ENCODE measurements at places on chromosomes 7 and 10.

GRCh38 chr10:47243356-47243755 is 56.6 kb upstream of the GDF10 start:
- no peak for DNase-seq

DNA sequence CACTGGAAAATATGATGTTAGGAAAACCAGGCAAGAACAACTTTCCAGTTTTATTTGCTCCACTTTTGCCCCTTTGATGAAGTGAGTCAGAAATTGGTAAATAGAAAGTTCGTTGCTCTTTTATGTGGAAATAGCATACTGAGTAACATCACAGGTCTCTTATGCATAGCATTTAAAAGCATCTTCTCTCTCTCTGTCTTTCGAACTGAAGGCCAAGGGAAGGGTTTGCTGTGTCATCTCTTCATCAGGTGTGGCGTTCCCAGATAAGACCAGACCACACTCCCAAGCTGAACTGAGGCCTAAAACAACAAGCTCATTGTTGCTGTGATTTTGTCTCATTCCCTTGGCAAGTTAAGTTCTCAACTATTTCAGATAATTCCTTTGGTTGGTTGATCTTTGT is 131.8 kb upstream of the GRB10 start:
- no peak for DNase-seq

GRCh38 chr10:45376371-45376801 is 2.4 kb downstream of the ALOX5 start:
- no peak for DNase-seq

GRCh38 chr10:77114181-77114821 is 523.3 kb downstream of the KCNMA1 start:
- DNase-seq = no peak

DNA sequence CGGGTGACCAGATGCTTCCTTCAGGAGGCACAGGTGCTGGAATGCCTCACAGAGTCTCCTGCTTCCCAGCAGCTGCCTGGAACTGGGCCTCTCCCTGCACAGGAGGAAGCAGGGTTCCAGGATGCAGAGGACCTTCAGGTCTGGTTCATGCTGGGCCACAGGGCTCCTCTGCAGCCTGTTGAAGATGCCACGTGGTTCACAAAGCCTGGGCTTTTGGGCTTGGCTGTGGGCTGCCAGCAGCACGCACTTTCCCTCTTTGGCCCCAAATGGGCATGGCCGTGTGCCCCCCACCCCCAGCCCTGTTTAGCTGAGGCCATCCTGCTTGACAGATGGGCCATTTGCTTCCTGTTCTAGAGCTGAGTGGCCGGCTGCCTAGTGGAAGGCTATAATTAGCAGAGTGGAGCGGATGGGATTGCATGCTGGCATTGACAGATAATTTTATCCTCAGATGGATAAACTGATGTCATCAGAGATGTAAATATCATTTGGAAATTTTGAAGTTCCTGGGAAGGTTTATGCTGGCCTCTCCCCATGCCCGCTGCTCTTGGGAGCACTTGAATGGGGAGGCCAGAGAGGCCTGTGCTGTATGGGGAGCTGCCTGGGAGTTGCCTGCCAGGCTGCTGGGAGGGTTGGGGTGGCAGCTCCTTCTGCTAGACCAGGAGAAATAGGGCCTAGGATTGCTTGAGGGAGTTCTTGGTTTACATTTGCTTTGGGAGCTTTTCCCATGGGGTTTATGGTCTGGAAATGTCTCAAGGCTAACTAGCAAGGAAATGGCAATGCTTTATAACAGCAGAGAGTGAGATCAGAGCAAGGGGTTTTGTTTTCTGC is 28.2 kb downstream of the TSPAN15 start:
- no peak for DNase-seq

GRCh38 chr10:114911052-114911711 is 26.8 kb upstream of the TRUB1 start:
- DNase-seq = no peak

DNA sequence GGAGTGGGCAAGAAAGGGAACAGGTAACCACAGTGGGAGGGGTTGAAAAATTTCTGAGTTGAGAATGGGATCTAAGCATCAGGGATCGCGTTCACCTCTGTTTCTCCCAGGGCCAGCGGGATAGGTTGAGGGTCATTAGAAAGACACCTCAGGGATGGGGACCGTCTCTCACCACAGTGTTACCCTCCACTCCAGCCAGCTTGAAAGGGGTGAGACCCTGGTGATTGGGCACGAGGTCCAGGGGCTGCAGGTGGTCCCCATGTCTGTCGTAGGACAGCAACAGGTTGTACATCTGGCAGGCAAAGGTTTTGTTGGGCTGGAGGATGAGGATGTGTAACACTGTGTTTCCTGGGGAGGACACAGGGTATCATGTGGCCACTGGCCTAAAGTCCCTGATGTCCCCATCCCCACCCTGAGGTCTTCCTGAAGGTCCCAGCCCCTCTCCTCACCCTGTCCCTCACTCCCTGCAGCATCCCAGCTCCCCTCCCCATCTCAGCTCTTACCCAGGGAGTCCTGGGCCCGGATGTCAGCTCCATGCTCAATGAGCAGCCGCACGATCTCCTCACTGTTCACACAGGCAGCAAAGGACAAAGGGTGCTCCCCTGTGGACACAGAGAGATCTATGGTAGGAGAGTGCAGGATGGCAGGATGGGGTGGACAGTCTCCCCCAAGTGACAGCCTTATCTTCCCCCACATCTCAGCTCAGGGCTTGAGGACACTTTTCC is 9.1 kb downstream of the TRPV6 start:
- no peak for DNase-seq

- no peak for DNase-seq
Measured at GRCh38 chr10:67527351-67527750, 168.6 kb downstream of the CTNNA3 start.

DNA sequence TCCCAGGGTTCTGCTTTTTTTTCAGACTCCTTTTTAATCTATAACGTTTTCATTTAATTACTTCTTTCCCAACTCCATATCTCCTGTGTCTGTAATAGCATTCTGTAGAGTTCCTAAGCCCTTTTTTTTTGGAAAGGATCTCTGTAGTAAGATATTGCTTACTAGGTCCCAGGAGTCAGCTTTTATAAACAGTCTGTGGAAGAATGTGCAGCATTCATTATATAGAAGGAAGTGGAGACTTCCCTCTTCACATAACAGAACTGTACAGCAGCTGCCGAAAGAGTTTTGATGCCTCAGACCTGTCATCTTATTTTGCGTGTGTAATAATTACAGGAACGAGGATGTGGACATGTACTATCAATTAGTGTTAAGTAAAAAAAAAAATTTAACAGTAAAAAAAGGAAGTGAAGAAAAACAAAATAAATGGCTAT is 7.4 kb upstream of the STEAP4 start:
- no peak for DNase-seq

DNA sequence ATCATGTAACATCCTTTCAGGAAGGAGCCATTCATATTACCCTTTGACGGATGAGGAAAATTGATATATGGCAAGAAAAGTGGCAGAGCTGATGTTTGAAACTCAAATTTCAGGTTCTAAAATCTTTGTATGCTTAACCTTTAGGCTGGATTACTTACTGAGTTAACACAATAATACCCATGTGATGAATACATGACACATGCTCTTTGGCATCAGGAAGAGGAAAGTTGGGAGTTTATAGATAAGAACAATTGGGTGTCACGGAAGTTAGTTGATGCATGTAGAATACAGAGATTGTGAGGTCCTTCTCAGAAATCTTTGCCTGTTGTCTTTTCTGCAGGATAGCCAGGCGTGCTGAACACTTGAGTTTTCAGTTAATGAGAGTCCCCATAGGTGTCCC is 572.1 kb upstream of the POM121L12 start:
- no peak for DNase-seq

DNA sequence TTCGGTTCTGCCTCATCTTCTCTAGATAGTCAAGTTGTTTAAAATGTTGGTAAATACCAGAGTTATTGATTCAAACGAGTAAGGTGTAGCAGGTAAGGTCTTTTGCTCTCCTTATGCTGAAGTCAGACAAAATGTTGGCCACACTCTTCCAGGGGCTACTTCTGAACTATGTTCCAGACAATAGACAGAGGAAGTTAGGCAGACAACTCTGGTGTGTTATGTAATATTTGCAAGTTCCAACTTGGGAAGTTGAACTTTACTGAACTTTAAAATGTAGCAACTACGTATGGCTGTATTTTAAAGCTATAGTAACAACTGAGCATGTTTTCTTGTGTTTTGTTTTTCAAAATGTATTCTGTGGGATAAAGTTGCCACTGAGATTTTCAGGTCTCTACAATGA is 125.7 kb upstream of the NEBL start:
- no peak for DNase-seq

Data from stimulated activated CD8-positive, alpha-beta memory T cell treated with anti-CD3 and anti-CD28 coated beads, Interleukin-4, amount 100 ng/mL, for 1 hour (primary cell).